ENCODE measurements at places on chromosomes 1 and 21. TPM values are rescaled to one million over a fixed set of nuclear protein-coding genes. Genes with fewer than 3 reads are reported as not detected.

Gene AMY2A
- total RNA-seq = not detected

Gene HDAC1
- 88.9 TPM for total RNA-seq

Gene ACTN2
- under 0.01 TPM for total RNA-seq

Gene DIO1
- not detected for total RNA-seq

Gene ORC1
- 3.4 TPM for total RNA-seq

Gene COX20
- total RNA-seq = 36.5 TPM

Gene ZNF593OS
- total RNA-seq = not detected

Gene DARS2
- 29.4 TPM for total RNA-seq
